Inflammatory macrophage treated with lipopolysaccharide for 4 hours (primary cell): ENCODE measurements at places on chromosomes 13 and 19.
A peak's percentile ranks its signal among the peaks of the same experiment; 100 is the strongest.

GRCh38 chr13:44425041-44425814 is 51.6 kb downstream of the SERP2 start:
- no peak for DNase-seq

GRCh38 chr19:7744199-7744786 is 3.0 kb downstream of the CD209 start:
- peak; percentile 37 for DNase-seq

GRCh38 chr13:25702386-25702785 is 330.6 kb downstream of the ATP8A2 start:
- DNase-seq: no peak

DNA sequence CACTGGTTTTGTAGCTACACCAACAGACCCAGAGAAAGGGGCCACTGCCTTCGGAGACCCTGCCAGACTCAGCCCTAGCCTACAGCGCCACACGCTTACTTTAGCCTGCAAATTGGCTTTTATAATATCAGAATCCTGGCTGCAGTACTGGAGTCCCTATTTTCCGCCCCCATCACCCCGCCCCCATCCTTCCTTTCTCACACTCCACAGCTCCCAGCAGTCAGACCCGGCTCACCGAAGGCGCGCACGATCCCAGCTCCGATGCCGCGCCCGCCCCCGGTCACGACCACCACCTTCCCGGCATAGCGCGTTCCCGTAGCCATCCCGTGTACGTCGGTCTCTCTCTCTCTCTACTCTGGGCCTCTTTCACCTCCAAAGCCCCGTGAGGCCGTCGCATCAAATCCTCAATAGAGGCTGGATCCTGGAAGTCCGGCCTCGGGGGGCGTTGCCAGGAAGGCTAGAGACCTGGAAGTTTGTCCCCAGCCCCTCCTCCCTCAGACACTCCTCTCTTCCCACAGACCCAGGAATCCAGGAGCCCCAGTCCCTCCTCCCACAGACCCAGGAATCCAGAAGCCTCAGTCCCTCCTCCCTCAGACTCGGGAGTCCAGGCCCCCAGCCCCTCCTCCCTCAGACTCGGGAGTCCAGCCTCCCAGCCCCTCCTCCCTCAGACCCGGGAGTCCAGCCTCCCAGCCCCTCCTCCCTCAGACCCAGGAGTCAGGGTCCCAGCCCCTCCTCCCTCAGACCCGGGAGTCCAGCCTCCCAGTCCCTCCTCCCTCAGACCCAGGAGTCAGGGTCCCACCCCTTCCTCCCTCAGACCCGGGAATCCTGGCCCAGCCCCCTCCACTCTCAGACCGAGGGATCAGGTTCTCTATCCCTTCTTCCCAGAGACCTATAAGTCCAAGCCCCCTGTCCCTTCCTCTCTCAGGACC is at the start of gene HSD17B14:
HSD17B14 (minus strand) TSS at position 403 of the 929 bp plus-strand sequence; CDS start at position 323, 80 bp downstream.
- DNase-seq: no peak

GRCh38 chr13:67509018-67509417 is 278.9 kb upstream of the PCDH9 start:
- no peak for DNase-seq

- DNase-seq: no peak
Measured at GRCh38 chr13:32893176-32893575, 123.0 kb upstream of the KL start.

DNA sequence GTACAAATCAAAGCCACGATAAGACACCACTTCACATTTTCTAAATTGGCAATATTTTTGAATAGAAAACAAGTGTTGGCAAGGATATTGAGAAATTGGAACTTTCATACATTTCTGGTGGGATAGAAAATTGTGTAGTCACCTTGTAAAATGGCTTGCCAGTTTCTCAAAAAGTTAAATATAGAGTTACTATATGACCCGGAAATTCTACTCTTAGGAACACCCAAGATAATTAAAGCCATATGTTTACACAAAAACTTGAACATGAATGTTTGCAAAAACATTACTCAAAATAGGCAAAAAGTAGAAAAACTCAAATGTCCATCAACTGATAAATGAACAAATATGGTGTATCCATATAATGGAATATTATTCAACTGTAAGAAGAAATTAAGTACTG is 552.5 kb downstream of the TBC1D4 start:
- no peak for DNase-seq

- no peak for DNase-seq
Measured at GRCh38 chr13:45670189-45670885, 31.8 kb upstream of the CBY2 start.

GRCh38 chr13:79939689-79940088 is 401.2 kb downstream of the SPRY2 start:
- DNase-seq: no peak

GRCh38 chr13:91174886-91175501 is 172.5 kb upstream of the MIR17HG start:
- DNase-seq: no peak

DNA sequence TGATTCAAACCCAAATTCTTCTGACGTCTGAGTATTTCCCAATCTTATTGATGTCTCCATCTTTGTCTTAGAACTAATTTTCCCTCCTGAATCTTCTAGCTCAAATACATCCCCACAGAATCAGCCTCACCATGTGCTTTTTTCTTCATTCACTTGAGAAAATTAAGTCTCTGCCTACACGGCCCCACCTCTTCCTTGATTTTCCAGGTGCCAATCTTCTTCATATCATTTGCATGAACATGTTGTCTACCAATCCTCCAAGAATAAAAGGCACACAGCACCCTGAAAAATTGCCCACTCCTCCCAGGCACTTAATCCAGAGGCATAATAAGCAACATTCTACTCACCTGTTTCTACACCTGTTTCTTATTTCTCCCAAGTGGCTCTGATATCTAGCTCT is 408.1 kb upstream of the NBEA start:
- no peak for DNase-seq

GRCh38 chr13:60155978-60156377 is 7.8 kb downstream of the DIAPH3 start:
- no peak for DNase-seq

DNA sequence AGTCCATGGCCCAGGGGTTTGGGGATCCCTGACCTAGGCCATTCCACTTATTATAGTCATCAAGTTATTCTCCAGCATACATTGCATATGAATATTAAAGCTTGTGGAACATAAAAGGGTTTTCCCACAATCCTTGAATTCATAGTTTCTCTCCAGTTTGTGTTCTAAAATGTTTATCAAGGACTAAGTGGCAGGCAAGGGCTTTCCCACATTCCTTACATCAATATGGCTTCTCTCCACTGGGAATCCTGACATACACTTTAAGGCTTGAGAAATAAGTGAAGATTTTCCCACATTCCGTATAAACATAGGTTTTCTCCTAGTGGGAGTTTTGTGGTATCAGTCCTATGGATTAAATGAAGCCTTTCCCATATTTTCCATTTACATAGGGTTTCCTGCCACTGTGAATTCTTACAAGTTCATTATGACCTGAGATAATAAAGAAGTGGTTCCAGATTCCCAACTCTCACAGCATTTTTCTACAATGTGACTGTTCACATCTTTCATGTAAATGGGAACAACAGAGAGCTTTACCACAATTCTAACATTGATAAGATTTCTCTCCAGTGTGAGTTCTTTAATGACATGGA is 14.5 kb downstream of the ZNF426 start:
- DNase-seq: no peak

GRCh38 chr13:36817996-36818803 is 822 bp upstream of the RFXAP start:
- DNase-seq: no peak

DNA sequence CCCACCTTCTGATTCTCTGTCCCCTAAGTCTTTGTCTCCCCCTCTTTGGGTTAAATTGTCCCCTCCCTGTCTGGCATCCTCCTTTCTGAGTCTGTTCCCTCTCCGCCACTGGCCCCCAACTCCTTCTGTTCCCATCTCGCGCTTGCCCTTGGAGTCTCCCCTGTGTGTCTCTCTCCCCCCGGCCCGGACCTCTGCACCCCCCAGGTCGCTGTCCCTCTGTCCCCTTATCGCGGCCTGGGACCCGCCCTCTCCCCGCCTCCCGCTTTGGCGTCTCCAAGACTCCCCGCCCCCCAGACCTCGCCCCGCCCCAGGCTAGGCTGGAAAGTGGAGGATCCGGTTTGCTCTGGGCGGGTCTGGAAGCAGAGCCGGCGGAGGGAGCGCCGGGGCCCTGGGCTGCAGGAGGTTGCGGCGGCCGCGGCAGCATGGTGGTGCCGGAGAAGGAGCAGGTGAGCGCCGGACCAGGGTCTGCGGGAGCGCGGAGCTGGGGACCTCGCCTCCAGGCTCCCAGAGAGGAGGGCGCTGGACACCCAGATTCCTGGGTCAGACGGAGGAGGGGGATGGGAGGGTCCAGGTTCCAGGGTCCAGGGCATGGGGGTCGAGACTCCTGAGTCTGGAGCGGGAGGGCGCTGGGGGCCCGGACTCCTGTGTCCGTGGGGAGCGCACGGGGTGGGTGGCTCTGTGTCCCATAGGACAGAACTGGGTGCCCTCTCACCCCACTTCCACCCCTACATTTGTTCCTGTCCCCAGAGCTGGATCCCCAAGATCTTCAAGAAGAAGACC is at the start of gene TRPM4:
TRPM4 (plus strand) TSS at position 348 of the 780 bp plus-strand sequence; CDS start at position 423, 75 bp downstream.
- peak; percentile 80 for DNase-seq

- peak; percentile 8 for DNase-seq
Measured at GRCh38 chr19:12331211-12331941, 2.1 kb downstream of the ZNF563 start.

- no peak for DNase-seq
Measured at GRCh38 chr19:34540811-34541557, 59.4 kb downstream of the WTIP start.

- peak; percentile 27 for DNase-seq
Measured at GRCh38 chr19:11375143-11375948, 880 bp downstream of the SWSAP1 start.

DNA sequence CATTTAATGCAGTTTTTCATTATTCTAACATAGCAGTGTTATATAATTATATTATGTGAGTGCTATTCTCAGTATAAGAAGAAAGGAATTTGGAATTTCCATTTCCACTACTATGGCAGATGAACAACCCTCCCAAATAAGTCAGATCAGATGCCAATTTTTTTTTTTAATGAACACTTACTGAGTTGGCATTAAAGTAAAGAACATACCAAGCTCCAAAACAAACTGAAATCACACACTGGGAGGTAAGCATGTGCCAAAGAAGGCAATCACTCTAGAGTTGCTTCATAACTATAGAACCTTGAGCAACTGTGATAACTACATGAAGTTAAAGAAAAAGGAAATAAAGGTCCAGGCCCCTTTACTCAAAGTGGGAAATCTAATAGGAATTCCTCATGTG is 90.3 kb downstream of the RNF17 start:
- no peak for DNase-seq

DNA sequence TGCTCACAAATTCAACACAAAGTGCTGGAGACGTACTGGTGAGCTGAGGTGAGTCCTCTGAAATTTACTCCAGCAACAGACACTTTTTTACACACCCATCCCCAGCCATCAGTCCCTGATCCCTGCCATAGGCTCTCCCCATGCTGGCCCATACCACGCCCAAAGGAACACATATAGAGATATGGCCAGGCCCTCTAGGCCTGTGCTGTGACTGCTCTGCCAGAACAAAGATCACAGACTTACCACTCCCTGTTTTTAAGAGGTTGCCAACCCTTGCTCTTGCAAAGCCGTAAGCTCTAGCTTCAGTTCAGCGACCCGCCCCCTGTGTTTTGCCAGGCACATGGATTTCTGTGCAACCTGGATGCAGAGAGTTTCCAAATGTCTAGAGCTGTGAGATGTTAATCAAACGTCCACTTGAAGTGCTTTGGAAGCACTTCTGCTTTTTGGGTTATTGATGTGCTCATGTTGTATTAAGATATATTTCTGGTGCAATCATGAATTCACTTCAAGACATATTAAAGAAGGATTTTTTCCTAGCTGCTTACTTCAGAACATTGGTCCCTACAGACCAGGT is 59.7 kb downstream of the DLEU7 start:
- peak; percentile 18 for DNase-seq

GRCh38 chr19:16856091-16856490 is 26.9 kb downstream of the SIN3B start:
- no peak for DNase-seq

DNA sequence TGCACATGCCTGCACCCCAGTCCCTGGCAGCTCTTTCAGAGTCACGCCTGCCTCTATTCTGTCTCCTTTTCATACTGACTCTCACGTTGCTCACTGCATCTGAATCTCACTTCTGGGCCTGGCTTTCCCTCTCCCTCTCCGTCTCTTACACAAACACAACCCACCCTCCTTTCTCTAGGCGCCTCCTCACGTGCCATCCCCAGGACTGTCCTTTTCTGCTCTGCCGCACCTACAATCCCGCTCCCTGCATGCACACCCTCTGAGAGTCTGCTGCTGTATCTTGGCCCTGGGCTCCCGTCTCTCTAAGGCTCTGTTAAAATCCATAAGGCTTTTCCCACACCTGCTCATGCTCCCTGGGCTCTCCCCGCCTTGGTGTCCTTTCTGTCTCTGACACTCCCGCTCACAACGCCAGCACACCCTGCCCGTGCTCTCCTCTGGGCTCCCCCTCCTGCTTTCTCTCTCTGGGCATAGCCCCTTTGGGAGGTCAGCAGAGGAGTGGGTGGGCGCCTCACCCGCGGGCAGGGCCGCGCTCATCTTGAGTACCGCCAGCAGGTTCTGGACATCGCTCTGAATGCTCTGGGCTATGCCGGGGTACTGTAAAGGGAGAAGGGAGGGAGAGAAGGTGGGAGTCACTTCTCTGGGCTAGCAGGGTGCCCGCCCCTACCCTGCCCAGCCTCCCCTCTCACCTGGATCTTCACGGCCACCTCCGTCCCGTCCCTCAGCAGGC is 12.7 kb upstream of the NUMBL start:
- no peak for DNase-seq

- peak; percentile 42 for DNase-seq
Measured at GRCh38 chr13:51590231-51590970, 6.1 kb downstream of the WDFY2 start.

DNA sequence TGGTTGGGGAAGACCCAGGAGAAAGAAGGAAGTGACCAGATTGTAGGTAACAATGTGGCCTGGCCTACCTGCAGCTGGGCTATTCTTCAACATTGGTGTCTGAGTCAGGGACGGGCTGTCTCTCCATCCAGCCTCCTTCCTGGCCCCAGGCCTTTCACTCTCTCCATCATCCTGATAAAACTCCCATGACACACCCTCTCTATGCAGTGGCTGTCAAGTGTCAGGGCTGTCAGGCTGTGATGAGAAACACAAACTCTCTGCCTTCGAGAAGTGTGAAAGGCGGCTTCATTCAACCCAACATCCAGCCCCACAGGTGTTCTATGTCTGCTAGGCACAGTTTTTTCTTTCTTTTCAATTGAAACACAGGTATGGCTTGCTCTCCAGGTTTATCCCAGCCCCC is 153.3 kb upstream of the VSTM2B start:
- no peak for DNase-seq

DNA sequence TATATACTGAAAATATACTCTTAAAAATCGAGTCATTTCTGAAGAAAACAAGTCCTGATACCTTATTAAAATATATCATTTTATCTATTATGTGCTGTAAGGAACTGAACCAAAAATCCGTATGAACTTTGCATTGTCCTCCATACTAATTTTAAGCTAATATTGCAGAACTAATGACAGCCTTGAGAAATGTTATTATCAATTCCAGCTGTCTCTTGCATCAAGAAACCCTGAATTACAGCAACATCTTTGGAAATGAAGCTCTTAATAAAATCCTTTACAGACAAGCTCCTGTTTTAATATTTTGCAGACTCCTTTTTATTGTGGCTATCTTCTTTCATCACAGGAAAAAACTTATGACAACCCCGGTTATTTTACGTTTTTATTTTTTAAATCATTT is 1335.3 kb downstream of the EFNB2 start:
- DNase-seq: no peak

- no peak for DNase-seq
Measured at GRCh38 chr19:13718733-13719132, 45.6 kb upstream of the MRI1 start.

GRCh38 chr13:40165316-40165932 is 501.0 kb downstream of the FOXO1 start:
- DNase-seq: peak; percentile 36

- DNase-seq: no peak
Measured at GRCh38 chr13:20616059-20616797, 49.3 kb downstream of the IFT88 start.
